Myocyte (in vitro differentiated cells): ENCODE measurements at places on chromosomes 5 and 9. TPM values are rescaled to one million over a fixed set of nuclear protein-coding genes. Genes with fewer than 3 reads are reported as not detected.

The KCNMB1 gene
- not detected in 2 replicates for total RNA-seq

The PITX1 gene
- total RNA-seq, result 2.9 and 5.5 TPM in 2 replicates

The GABRA1 gene
- total RNA-seq, result not detected in 2 replicates

The SCAMP1 gene
- total RNA-seq, result 45.4 and 47.8 TPM in 2 replicates

The PCDHB2 gene
- total RNA-seq, result 20.3 and 21.5 TPM in 2 replicates

The OR13C5 gene
- not detected in 2 replicates for total RNA-seq

The ENC1 gene
- total RNA-seq, result 21.1 and 23.2 TPM in 2 replicates

The ZDHHC12 gene
- 18.9 and 28.7 TPM in 2 replicates for total RNA-seq

The CENPP gene
- total RNA-seq, result 8.4 and 13.1 TPM in 2 replicates

The PIGO gene
- 17.3 and 17.6 TPM in 2 replicates for total RNA-seq

The ADAMTSL2 gene
- 4.7 and 8.1 TPM in 2 replicates for total RNA-seq

The COL5A1 gene
- total RNA-seq, result 91.0 and 129 TPM in 2 replicates

The UCK1 gene
- total RNA-seq, result 25.9 and 26.5 TPM in 2 replicates

The CDO1 gene
- 2.4 and 8.0 TPM in 2 replicates for total RNA-seq

The ANKRD31 gene
- 0.03 TPM in 1 of 2 replicates, not detected in the other for total RNA-seq

The HCN1 gene
- not detected in 2 replicates for total RNA-seq

The RNF208 gene
- 0.21 and 0.36 TPM in 2 replicates for total RNA-seq

The IFNA21 gene
- not detected in 2 replicates for total RNA-seq

The PLGRKT gene
- total RNA-seq, result 45.7 and 46.9 TPM in 2 replicates

The PRDM9 gene
- not detected in 2 replicates for total RNA-seq

The CNTNAP3 gene
- total RNA-seq, result 0.26 and 0.37 TPM in 2 replicates

The CMBL gene
- total RNA-seq, result 2.0 TPM in 2 replicates

The FOXD4 gene
- 0.16 and 0.19 TPM in 2 replicates for total RNA-seq

The NR2F1-AS1 gene
- total RNA-seq, result 3.2 and 5.5 TPM in 2 replicates

The SPINK1 gene
- total RNA-seq, result not detected in 2 replicates

The FAM169A gene
- total RNA-seq, result 3.0 and 3.2 TPM in 2 replicates

The FCHSD1 gene
- 2.0 and 7.9 TPM in 2 replicates for total RNA-seq

The ATG12 gene
- total RNA-seq, result 65.5 and 66.7 TPM in 2 replicates

The WDR38 gene
- 0.16 TPM in 1 of 2 replicates, not detected in the other for total RNA-seq

The SPINK7 gene
- not detected in 2 replicates for total RNA-seq

The SLC45A2 gene
- total RNA-seq, result 0.05 and 0.37 TPM in 2 replicates

The PPP1R26 gene
- total RNA-seq, result 14.3 and 15.2 TPM in 2 replicates

The IZUMO3 gene
- not detected in 2 replicates for total RNA-seq

The TESK1 gene
- 63.5 and 76.8 TPM in 2 replicates for total RNA-seq

The BARX1 gene
- total RNA-seq, result not detected in 2 replicates

The PCDHGA9 gene
- total RNA-seq, result 0.88 and 1.7 TPM in 2 replicates

The GPR151 gene
- total RNA-seq, result not detected in 2 replicates

The CCDC107 gene
- total RNA-seq, result 9.8 and 14.0 TPM in 2 replicates

The SLCO4C1 gene
- total RNA-seq, result 0.05 and 0.29 TPM in 2 replicates

The PAEP gene
- total RNA-seq, result not detected in 2 replicates

The PCDHB13 gene
- 5.3 and 6.4 TPM in 2 replicates for total RNA-seq

The MEIKIN gene
- total RNA-seq, result not detected in 2 replicates

The PRXL2C gene
- total RNA-seq, result 23.3 and 25.8 TPM in 2 replicates

The PCDHGB5 gene
- total RNA-seq, result 0.47 and 1.4 TPM in 2 replicates

The PCDHB9 gene
- total RNA-seq, result 6.8 TPM in 2 replicates

The MAMDC2 gene
- 93.5 and 163 TPM in 2 replicates for total RNA-seq

The SLC23A1 gene
- total RNA-seq, result not detected in 2 replicates

The LCN10 gene
- not detected in 2 replicates for total RNA-seq

The GAPT gene
- total RNA-seq, result not detected in 2 replicates

The OR1J2 gene
- not detected in 2 replicates for total RNA-seq

The CSF2 gene
- total RNA-seq, result not detected in 2 replicates

The DNAJC25 gene
- total RNA-seq, result 8.5 and 9.3 TPM in 2 replicates

The CCNI2 gene
- total RNA-seq, result not detected in 2 replicates

The PCDHB15 gene
- total RNA-seq, result 3.1 and 4.6 TPM in 2 replicates

The GPR150 gene
- 0.31 and 0.53 TPM in 2 replicates for total RNA-seq

The KIF4B gene
- total RNA-seq, result not detected in 2 replicates

The TSLP gene
- 0.42 and 1.2 TPM in 2 replicates for total RNA-seq

The PHF24 gene
- total RNA-seq, result not detected in 2 replicates

The CCNJL gene
- total RNA-seq, result 1.9 and 2.4 TPM in 2 replicates
